Right ventricle myocardium inferior (tissue), 1 donor: ENCODE measurements at places on chromosomes 1 and 21. TPM values are rescaled to one million over a fixed set of nuclear protein-coding genes. Genes with fewer than 3 reads are reported as not detected.

Gene PYCR2
- total RNA-seq = 58.6 TPM

DNA sequence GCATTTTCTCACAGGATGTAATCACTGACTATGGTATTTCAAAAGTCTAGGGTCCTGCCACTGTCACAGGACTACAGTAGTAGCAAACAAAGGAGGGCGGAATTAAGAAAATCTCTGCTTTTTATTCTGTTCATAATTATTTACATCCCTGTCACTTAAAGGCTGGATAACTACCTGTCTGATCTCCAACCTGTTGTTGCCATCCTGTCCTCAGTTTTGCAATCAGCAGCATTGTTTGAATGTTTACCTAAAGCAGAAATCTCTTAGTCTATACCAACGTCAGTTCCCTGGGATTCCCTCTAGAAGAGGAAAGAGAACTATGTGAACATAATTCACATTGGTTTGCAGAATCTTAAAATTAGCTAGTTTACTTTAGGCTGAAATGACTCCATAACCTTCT, 218.5 kb downstream of the PBX1 start:
- no peak for DNase-seq

DNA sequence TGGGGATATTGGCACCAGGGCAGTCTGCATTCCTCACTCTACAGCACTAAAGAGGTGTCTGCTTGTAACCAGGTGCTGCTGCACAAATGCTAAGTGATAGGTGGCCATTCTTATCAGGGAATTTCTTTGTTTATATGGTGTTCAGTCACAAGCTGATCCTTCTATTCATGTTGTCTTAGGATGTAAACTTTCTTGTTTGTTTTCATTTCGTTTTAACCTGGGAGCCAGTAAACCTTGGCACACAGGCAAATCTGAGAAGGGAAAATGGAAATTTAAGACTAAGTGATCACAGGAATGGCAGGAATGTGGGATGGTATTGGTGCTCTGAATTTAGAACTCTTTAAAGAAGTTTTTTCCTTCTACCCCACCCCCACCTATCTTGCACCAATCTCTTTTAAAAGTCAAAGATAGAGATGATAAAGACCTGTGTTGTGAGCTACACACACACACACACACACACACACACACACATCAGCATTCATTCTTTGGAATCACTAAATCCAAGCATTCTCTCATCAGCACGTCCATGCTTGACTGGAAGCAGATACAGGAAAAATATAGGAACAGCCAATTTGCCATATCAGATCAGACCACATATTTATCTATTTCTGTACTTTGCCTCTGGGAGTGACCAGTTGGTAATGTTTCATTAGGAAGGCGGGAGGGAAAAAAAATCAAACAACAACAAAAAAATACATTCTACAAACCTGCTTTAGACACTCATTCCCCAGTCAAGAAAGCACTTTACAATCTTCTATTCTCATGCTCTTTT, 451.4 kb upstream of the ADGRL2 start:
- DNase-seq = no peak

GRCh38 chr1:7334475-7335035, 436.5 kb upstream of the VAMP3 start:
- no peak for DNase-seq

DNA sequence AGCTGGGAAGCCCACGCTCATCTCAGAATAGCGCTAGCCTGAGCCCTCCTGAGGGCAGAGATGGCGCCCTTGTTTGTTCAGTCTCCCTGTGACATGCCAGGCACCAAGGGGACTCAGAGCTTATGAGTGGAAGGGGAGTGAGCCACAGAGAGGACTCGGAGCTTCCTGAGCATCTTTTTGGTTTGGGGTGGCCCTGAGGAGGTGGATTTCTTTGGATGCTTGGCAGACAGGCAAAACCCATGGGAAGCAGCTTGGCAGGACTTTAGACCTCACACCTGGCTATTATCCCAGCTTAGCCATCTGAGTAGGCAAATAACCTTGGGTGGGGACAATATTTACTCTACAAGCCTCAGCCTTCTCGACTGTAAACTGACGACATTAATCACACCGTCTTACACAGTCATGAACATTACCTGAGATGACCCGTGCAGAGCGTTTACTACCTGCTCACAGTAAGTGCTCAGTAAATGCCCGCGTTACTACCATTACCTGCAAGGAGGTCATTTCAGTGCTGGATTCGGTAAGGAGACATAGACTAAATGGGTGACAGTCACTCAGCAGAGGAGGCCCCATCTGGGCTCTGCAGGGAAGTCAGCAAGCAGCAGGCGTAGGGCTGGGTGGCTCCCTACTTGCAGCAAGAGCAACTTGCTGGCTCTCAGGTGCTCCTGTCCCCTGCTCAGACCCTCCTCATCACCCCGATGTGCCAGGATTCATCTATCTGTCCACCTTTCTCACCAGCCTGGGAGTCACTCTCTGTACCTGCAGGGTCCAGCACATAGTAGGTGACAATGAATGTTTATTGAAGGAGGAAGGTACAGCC, 54.9 kb downstream of the KLHDC7A start:
- DNase-seq = no peak

GRCh38 chr1:7646981-7647901, 123.9 kb upstream of the VAMP3 start:
- DNase-seq = peak; percentile 86

DNA sequence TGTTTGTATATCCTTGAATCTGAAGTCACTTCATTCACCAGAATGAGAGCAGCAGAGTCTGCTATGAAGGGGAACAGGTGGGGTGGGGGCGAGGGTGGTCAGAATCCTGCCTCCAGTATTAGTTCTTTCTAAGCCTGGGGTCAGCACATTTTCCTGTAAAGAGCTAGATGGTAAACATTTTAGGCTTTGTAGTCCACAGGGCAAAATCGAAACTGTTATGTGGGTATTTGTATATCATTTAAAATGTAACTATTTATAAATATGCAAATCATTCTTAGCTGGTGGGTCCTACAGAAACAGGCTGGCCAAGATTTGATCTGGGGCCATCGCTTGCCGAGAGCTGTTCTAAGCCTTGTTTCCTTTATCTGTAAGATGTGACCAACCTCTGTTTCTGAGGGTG, 96.0 kb downstream of the IGSF21 start:
- DNase-seq = no peak

DNA sequence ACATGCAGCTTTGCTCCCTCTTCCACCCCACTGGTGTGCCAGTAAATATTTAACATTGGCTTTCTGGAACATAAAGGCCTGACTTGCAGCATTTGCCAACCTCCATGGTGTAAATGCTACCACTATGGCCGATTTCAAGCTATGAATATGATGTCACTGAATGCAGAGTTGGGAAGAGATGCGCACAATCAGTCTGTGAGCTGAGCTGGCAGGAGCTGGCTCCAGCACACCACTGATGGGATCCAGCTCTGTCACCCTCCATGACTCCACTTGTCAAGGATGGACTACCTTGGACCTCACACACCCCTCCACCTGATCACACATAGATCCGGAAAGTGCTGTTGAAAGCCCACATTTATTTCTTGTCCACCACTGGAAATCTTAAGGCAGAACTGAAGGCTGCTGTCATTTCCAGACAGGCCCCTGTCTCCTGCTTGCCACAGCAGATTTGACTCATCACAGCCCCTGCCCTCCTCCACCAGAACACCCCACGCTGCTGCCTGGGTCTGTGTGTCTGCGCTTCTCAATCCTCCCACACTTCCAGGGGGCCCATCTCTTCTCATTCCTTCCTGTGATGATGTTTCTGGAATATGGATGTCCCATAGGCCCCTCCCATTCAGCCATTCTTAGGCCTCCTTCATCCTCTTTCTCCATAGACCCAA, 82.2 kb upstream of the BCAR3 start:
- no peak for DNase-seq
